ENCODE measurements at places on chromosomes 11 and 22.

GRCh38 chr11:32829157-32829679 is 509 bp upstream of the PRRG4 start:
- no peak for DNase-seq

DNA sequence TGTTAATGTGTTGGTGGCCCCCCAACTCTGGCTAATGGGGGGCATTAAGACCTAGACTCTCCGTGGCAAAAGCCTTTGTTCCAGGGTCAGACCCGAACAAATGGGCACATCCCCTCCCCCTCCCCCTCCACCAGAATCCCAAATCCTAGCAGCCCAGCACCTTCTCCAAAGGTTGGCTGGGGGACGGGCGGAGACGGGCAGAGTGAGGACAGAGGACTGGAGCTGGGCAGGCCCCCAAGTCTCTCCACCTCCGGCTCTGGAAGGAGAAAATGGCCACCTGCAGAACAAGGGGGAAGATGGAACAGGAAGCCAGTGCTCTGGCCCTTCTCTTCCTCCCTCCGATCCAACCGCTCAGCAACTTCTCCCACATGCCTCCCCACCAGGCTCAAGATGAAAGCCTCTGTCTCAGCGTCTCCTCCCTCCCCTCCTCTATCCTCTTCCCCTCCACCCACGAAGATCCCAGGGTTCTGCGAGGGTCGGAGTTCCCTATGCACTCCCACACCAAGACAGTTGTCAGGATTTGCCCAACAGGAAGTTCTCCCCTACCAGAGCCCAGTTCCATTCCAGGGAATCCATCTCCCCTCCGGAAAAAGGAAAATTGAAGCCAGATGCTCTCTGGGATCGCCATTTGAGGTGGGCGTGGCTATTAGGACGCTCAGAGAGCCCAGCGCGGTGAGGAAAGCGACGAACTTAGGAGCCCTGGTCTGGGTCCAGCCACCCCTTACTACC is 20.1 kb downstream of the ADA2 start:
- DNase-seq, result peak; percentile 50

DNA sequence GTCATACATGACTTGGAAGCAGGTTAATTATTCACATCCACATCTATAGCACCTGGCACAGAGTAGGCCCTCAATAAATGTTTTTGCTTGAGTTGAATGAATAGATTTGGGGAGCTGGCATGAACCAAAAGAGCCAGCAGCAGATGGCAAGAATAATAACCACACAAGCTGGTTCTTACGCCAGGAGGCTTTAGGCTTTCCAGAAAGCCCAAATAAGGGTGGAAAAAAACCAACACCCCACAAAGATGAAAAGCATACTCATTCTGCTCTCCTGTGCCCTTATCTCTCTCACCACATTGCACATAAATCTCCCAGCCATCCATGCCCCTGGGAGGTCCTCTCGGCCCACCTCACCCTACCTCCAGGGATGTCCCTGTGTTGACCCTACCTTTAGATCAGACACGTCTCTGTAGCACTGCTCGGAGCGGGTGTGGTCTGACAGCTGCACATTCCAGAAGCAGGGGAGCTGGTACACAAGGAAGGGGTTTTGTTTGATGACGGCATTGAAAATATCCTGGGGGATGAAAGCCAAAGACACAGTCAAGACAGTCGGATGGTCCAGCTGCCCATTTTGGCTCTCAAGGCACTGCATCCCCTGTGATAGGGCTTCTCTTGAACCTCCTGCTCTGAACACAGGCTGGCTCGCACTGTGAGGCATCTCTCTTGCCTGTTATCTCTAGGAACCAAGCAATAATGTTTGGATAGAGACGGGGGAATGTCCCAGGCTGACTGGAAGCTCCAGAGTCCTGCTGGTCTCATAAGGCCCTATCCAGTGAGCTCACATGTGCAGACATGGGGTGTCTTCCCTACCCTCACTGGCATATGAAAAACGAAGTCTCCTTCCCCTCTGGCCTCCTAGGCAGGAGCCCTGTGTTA is 323.6 kb upstream of the SYN3 start:
- DNase-seq, result no peak

DNA sequence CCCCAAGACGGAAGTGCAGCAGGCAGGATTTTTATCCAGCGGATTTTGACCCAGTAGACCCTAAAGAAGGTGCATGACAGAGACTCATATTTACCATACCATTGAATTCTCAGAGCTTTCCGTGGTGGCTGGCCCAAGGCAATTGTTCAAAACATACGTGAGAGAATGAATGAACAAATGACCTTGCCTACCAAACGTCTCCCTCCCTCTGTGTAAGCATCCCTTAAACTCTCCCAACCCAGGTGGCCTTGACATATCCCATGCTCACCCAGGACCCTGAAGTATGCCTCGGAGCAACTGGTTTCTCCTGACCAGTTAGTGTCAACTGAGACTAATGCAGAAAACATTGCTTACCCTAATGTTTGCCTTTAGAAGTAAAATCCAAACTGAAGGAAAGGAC is 154.9 kb downstream of the TEAD1 start:
- no peak for DNase-seq

- DNase-seq, result no peak
Observed at GRCh38 chr22:43001271-43002201, 13.4 kb downstream of the PACSIN2 start.

GRCh38 chr11:532527-532985 is 2.8 kb downstream of the HRAS start:
- DNase-seq, result no peak

- DNase-seq, result no peak
Observed at GRCh38 chr11:117425679-117426296, 98.1 kb downstream of the CEP164 start.

DNA sequence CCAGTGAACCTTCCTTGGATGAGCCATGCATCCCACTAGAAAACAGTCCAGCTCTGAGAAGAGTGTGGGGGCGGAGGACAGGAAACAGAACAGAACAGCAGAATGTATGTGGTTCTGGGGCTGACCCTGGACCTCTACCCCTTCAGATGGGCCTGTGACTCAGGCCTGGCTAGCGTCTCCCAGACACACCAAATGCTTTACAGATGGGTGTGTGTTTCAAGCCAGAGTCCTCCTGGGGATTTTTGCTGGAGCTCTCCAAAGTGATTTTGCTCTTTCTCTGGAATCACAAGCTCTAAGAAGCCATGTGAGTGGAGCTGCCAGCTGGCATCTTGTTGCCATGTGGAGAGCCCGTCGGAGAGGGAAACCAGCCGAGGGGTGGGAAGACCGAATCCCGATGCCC is 13.2 kb upstream of the C1QTNF4 start:
- no peak for DNase-seq

GRCh38 chr11:9759519-9760192 is 95.8 kb downstream of the SWAP70 start:
- DNase-seq, result no peak

DNA sequence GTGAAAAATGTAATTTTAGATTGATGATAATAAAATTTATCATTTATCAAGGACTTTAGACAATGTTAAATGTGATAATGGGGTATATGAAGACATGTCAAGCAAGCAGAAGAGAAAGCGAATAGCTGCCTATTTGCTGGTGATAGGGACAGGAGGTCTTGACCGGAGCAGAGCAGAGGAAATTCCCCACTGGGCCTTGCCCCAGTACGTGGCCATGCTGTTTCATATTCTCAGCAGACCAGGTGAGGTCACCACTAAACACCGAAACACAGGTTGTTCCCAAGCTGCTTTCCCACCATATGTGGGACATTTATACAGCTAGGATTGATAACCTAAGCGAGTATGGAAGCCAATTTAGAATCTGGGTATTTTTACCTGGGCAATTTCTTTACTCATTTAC is 1629.6 kb downstream of the FAM181B start:
- DNase-seq, result no peak

DNA sequence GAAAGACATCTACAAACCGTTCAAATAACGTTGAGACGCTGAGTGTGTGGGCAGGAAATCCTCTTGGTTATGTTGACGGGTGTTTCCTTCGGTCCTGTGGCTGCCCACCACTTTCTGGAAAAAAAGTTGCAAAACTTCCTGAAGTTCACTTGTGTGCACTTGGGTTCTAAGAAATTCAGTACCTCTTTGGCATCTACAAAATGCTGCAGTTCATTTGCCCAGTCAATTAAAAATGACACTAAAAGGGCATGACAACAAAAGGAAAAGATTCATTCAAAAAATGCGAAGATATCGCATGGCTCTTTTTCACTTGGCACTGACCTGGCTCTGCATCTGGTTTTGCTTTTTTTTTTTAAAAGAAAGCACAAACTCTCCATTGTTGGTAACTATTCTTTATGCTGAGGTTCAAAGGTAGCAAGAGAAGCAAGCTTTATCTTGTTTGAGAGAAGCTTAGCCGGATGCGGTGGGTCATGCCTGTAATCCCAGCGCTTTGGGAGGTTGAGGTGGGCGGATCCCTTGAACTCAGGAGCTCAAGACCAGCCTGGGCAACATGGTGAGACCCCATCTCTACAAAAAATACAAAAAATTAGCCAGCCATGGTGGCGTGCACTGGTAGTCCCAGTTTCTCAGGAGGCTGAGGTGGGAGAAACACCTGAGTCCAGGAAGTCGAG is 10.6 kb upstream of the XBP1 start:
- no peak for DNase-seq

DNA sequence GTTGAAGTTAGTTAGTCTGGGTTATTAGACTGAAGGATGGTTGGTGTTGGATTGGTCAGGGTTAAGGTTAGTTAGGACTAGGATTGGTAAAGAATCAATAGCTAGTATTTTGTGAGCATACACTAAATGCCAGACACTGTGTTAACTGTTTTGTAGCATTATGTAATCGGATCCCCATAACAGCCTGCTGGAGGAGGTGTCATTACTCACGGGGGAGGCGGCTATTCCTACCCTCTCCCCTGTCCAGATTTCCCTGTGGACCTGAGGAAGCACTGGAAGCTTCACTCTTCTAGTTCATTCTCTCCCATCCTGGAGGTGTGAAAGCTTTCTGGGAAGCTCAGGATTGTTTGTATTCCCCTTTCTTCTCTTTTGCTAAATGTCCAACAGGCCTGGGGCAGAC is 40.5 kb upstream of the KCNJ11 start:
- DNase-seq, result no peak

- no peak for DNase-seq
Observed at GRCh38 chr11:115267238-115267781, 236.9 kb downstream of the CADM1 start.

DNA sequence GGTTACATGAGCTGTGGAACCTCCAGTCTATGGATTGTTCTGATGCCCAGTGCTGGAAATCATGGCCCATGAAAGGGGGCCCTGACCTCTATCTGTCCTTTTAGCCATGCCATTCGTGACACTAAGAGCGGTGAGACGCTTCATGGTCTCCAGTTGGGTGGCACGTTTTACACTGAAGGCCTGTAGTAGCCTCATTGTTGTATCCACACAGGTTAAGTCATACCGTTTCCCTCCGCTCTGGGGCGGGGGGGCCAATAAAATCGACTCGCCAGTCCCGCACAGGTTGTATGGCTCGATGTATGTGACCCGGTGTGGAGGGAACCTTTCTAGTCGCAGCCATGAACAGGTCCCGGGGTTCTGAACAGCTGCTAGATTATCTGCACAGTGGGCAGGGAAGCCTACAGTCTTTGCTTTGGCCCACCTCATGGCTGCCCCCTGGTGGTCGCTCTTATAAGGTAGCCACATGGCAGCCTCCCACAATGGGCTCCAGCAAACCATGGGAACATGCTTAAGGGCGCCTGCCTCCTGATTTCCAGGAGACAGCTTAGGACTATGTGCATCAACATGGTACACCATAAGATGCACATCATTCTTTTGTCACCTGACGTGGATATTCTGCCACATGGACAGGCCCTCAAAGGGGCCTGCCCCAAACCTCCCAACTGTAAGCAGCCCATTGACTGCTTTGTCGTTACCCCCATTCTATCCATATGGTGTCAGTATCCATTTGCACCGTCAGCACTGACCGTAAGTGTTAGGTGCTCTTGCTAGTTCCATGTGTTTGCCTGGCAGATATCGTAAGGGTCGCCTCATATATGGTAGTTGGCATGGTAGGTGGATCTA is 19.7 kb upstream of the APOL3 start:
- DNase-seq, result no peak

GRCh38 chr11:8232849-8233606 is 30.6 kb downstream of the LMO1 start:
- no peak for DNase-seq

DNA sequence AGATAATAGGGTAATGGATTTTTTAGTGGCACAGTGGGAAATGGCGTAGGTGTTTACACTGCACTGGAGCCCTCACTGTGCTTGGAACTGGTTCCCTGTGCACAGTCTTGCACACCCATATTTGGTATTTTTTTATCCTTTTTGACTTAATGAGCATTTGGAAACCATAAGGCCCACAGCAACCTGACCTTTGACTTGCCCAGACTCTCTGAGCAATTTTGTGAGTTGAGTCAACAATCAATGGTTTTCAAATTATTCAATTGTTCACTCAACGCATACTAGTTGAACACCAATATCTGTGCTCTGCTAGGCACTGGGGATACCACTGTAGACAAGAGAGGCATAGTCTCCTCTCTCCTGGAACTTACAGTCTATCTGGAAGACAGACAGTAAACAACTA is 14.3 kb downstream of the CD44 start:
- no peak for DNase-seq

GRCh38 chr11:122743949-122744348 is 88.4 kb downstream of the UBASH3B start:
- no peak for DNase-seq
